ENCODE measurements at places on chromosomes 7 and 10.

GRCh38 chr7:1535100-1535458 lies 4.6 kb downstream of the MAFK start:
- DNase-seq: no peak

DNA sequence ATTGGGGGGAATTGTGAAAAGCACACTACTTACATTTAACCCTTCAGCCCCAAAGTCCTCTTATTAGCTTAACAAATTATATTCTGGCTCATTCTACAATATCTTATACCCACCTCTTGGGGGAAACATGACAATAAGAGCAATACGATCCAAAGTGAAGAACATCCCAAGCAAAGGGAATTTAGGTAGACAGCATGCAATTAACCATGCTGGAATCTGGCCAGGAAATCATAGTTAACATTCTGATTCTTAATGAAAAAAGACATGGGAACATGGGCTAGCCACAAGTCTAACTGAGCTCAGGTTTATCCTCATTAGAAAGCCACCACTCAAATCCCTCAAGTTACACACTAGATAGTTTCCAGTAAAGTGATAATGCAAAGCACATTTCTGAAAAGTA lies 241.9 kb upstream of the SLC26A5 start:
- no peak for DNase-seq

GRCh38 chr7:1981878-1982230 lies 250.9 kb downstream of the MAD1L1 start:
- no peak for DNase-seq

DNA sequence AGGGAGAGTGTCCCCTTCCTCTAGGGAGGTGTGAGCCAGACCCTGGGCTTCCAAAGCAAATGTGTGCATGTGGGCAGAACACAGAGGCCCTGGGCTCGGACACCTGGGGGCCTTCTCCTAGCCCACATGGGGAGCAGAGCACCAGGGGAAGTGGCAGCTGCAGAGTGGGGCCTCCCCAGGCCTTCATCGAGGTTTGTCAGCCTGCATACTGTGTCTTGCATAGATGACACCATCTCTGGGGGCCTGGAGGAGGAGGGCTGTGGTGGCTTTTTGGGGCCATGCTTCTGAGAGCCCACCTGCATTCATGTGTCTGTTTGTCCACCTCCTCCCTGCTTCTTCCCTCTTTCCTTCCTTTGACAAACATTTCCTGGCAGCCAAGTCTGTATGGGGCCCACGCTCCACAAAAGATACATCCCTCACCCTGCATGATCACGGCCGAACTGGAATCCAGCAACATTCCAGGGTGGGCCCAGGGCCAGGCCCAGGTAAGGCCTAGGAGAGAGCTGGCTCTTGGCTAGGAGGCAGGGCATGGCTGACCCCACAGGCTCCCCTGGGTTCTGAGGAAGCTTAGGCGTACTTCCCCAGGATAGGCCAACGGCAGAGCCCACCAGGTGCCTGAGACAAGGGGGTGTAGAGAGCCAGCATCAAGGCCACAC lies 79.2 kb downstream of the ZMIZ1 start:
- DNase-seq: no peak

- no peak for DNase-seq
Observed at GRCh38 chr10:110664483-110665420, 20.6 kb downstream of the RBM20 start.

DNA sequence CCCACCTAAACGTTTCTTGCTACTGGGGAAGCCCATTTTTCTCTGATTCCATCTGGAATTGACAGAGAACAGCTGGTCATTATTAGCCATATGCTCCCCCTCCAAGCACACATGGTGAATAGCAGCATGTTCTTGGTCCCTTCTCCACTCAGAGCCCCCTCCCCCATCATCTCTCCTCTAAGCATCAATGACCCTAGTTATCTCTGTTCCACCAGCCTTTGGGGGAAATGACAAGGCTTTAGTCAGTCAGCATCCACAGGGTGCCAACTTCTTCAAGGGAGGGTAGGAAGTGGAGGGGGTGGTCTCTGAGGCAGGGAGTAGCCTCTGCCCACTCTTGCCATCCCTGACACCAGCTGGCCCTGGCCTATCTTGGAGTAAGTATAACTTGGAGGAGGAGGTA lies 163.1 kb downstream of the UBE2H start:
- no peak for DNase-seq

- peak; percentile 30 for DNase-seq
Observed at GRCh38 chr10:13271552-13272163, 28.2 kb downstream of the PHYH start.

Measured in common myeloid progenitor, CD34-positive (primary cell).